ENCODE measurements at places on chromosomes 1 and 21.

DNA sequence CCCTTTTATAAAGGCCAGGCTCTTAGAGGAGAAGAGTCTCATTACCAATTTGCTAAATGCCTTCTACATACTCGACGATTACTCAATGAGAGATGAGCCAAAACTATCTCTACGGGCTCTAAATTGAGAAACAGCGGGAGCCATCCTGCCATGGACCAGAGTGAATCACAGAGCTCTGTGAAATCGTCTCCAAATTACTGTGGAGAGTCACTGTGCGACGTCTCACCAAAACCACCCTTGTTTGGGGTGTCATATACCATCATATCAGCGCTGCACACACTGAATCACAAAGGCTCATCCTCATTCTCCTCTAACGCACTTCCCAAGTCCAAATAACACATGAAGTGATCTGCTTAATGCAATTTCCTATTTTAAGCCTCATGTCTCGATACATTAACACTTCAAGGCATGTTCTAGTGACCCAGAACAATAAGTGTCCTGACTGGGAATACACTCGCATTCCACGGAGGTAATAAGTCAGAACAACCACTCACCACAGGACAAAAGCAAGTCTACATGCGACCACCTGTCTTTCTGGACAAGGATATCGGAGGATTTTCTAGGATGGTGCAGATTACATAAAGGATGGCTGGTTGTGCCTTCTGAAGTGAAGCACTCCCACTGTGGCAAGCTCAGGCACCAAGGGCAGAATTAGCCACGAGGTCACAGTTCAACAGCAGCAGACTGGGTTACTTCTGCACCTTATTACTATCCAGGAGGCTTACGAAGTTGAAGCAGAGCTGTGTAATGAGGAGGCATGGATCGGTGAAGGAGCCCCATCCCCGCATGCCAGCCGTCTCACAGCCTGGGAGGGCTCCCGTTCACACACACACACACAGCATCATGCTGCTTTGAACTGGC lies 44.3 kb downstream of the NID1 start:
- no peak for DNase-seq

DNA sequence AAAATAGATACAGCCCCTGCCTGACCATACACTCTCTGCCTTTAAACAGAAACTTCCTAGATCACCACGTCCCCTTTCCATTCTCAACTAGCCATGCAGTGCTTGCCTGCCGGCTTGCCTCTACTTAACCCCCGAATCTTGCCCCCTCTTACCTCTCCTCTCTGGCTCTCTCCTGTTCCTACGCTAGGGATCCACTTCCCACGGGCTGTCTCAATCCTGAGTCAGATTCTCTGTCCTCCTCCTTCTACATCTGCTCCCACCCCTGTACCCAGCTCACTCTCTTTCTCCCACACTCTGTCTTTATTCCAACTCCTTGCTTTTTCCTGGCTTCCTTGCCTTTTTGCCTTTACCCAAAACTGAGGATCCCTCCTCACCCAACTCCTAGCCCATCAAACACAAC lies 29.3 kb downstream of the ATF3 start:
- no peak for DNase-seq

GRCh38 chr21:44831227-44831860 lies 13.5 kb upstream of the SUMO3 start:
- no peak for DNase-seq

DNA sequence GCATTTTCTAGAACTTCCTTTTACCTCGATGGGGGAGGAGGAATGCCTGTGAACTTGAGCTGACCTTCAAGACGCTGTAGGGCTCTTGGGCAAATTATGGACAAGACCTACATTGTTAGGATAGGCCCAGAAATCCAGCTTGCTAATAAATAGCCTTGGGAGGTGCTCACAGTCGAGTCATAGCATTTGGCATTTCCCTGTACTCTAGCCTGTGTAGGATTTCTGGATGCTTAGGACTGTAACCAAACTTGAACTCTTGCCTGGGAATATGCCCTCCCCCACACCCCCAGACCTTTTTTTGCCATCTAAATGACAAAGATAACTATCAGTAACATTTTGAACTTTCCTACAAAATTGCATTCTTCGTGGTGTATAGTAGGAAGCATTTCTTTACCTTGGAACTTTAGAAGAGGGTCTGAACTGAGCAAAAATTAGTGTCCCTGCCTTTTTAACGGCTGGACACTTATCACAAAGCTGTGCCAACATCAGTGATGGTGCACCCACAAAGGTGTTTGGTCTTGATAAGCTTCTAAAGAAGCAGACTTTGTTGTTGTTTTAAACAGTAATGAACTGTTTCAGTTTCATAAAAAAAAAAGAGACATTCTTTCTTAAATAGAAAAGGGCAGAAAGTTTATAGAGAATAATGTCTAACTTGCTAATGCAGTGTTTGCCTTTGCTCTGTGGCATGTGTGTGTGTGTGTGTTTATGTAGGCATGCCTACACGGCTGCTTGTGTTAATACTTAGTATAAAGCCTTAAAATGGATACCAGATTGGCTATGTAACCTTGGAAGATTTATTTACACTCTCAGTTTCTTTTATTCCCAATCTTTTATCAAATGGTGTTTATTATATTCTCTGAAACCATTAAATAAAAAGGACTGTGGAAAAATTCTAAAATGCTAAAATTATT lies 88.2 kb downstream of the NFIA start:
- no peak for DNase-seq

GRCh38 chr1:56975446-56975845 lies 9.6 kb upstream of the C8B start:
- no peak for DNase-seq

DNA sequence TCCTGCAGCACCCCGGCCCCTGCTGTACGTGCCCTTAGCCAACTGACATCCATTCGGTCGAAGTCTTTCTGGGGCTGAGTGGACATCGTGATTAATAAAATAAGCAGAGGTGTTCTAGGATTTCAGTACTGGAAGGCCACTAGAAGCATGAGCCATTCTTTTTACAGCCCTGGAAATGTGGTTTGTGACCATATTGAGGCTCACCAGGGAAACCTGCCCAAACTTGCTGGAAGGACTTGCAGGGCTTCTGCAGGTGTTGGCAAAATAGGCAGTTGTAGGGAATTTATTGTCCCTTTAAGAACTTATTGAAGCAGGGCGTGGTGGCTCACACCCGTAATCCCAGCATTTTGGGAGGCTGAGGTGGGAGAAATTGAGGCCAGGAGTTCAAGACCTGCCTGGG lies 80.8 kb downstream of the DOP1B start:
- DNase-seq: no peak

- DNase-seq: no peak
Observed at GRCh38 chr1:33716976-33717688, 146.7 kb upstream of the HMGB4 start.

DNA sequence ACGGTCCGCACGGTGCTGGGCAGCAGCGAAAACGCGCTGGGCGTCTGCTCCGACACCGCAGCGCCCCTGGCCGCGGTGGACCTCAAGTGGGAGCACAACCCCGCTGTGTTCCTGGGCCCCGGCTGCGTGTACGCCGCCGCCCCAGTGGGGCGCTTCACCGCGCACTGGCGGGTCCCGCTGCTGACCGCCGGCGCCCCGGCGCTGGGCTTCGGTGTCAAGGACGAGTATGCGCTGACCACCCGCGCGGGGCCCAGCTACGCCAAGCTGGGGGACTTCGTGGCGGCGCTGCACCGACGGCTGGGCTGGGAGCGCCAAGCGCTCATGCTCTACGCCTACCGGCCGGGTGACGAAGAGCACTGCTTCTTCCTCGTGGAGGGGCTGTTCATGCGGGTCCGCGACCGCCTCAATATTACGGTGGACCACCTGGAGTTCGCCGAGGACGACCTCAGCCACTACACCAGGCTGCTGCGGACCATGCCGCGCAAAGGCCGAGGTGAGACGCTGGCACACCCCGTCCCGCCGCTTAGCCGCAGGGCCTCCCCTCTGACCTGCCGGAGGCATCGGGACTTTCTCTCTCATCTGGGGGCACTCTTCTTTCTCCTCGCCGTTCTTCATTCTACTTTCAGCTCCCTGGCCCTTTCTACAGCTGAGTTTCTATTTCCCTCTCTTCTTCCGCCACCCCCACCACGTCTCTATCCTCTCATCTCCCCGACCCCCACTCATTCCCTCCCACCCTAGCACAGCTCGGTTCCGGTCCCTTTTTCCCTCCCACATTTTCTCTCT lies 1.0 kb downstream of the NPR1 start:
- peak; percentile 18 for DNase-seq

- DNase-seq: no peak
Observed at GRCh38 chr1:165886983-165887382, 59.6 kb downstream of the UCK2 start.
